ENCODE measurements at places on chromosomes 4 and X. TPM values are rescaled to one million over a fixed set of nuclear protein-coding genes. Genes with fewer than 3 reads are reported as not detected.

The UGT2B10 gene
- not detected for total RNA-seq

The CTAG1B gene
- total RNA-seq = not detected

The GPR50 gene
- not detected for total RNA-seq

The LINC00632 gene
- total RNA-seq = 2.1 TPM

The MMRN1 gene
- under 0.01 TPM for total RNA-seq

The ERAS gene
- total RNA-seq = not detected

The SLC10A4 gene
- not detected for total RNA-seq

The PLXNB3 gene
- 1.0 TPM for total RNA-seq

The STK32B gene
- 0.50 TPM for total RNA-seq

The HTN1 gene
- total RNA-seq = not detected

The CFAP97 gene
- 42.1 TPM for total RNA-seq

The BMPR1B gene
- total RNA-seq = 0.17 TPM

The KIT gene
- 0.50 TPM for total RNA-seq

The STARD8 gene
- total RNA-seq = 1.5 TPM

The PAGE4 gene
- total RNA-seq = not detected

The FAM241A gene
- total RNA-seq = 1.2 TPM

The GAGE12J gene
- not detected for total RNA-seq

The MAP7D3 gene
- 19.0 TPM for total RNA-seq

The MSX1 gene
- total RNA-seq = 1.3 TPM

The ATP2B3 gene
- not detected for total RNA-seq

The SMIM10 gene
- 10.0 TPM for total RNA-seq

The AWAT2 gene
- total RNA-seq = not detected

The WAS gene
- 0.17 TPM for total RNA-seq

The HGFAC gene
- under 0.01 TPM for total RNA-seq

The H2BW1 gene
- total RNA-seq = not detected

The ETDA gene
- not detected for total RNA-seq

The SMIM20 gene
- 48.7 TPM for total RNA-seq

The NHS gene
- 3.8 TPM for total RNA-seq

The CENPVL1 gene
- not detected for total RNA-seq

The XG gene
- total RNA-seq = 1.3 TPM

The RAB28 gene
- 17.7 TPM for total RNA-seq

The SLC2A9 gene
- total RNA-seq = 2.3 TPM

The MAGEA11 gene
- total RNA-seq = not detected

The TMEM154 gene
- 0.50 TPM for total RNA-seq

The CENPVL3 gene
- total RNA-seq = not detected

The MTCP1 gene
- 16.0 TPM for total RNA-seq

The GDPD2 gene
- total RNA-seq = not detected

The SHROOM2 gene
- total RNA-seq = under 0.01 TPM

The PASD1 gene
- not detected for total RNA-seq

Measured in fibroblast of lung (primary cell).